ENCODE measurements at places on chromosomes 5 and 9.

GRCh38 chr5:79109527-79110492, 1.8 kb upstream of the BHMT start:
- DNase-seq = no peak

GRCh38 chr9:124929464-124929863, 11.4 kb downstream of the GOLGA1 start:
- DNase-seq = no peak

DNA sequence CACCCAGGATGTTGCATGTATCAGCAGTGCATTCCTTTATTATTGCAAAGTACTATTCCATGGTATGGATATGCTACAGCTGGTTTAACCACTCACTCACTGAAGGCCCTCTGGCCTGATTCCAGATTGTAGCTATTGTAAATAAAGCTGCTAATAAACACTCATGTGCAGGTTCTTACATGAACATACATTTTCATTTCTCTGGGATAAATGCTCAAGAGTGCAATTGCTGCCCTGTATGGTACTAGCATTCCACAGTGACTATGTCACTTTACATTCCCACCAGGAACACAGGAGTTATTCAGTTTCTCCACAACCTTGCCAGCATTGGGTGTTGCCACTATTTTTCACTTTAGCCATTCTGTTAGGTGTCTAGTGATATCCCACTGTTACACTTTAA, 267.6 kb downstream of the SPOCK1 start:
- no peak for DNase-seq

DNA sequence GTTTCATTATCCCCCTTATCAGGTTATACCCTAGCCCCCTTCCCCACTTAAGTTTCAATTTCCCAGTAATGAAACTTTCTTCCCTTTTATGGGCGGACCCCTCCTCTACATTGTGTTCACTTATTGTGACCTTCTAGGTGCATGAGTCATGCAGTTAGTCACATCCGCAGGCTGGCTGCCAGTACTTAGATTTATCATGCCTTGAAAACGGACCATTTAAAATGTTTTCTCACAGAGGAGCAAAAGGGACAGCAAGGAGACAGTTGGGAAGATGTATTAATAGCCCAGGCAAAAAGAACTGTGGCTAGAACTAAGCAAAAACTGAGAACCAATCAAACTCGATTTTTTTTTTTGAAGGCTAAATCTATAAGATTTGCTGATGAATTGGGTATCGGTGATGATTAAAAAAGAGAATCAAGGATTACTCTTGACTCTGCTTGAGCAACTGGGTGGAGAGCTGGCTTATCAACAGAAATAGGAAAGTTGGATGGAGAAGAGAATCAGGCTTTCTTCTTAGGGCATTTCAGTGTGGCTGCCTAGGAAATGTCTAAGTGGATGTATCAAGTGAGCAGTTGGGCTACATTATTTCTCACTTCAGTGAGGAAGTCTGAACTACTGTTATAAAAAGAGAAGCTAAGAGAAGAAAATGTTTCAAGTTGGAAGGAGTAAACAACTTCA, 615.0 kb downstream of the HINT1 start:
- DNase-seq = no peak

DNA sequence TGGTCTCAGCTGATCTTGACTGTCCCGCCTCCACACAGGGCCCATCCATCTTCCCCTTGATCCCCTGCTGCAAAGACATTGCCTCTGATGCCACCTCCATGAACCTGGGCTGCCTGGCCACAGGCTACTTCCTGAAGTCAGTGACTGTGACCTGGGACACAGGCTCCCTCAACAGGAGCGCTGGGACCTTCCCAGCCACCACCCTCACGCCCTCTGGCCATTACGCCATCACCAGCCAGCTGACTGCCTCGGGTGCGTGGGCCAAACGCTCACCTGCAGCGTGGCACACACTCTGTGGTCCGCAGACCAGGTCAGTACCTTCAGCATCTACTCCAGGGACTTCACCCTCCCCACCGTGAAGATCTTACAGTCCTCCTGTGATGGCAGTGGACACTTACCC, 71.9 kb downstream of the INSL6 start:
- no peak for DNase-seq

DNA sequence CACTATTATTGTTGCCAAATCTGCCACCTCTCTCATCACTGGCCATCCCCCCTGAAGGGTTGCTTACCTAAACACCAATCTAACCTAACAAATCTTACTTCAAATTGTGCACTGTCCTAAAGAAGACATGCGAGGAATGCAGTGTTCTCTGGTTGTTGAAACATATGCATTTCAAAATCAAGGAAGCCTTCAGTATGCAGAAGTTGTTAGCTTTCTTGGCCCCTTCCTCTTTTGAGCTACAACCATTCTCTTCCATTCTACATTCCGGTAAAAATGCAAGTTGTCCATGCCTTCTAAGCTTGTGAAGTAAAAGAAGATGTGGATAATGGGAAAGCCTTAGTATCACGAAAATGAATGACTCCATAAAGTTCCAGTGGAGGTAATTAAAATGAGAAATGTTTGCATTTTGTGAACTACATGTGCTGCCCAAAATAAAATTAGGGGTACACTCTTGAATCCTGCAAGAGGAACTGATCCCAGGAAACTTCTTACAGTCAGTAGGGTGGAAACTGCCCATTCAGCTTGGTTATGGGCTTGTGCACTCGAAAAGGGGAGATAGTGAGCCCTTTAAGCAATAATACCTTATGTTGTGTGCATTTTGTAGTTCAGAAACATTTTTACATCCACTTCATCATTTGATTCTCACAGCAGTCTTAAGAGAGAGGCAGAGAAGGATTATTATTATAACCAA, 77.6 kb upstream of the ADRB2 start:
- DNase-seq = no peak

GRCh38 chr9:95623640-95624039, 106.9 kb upstream of the PTCH1 start:
- no peak for DNase-seq

DNA sequence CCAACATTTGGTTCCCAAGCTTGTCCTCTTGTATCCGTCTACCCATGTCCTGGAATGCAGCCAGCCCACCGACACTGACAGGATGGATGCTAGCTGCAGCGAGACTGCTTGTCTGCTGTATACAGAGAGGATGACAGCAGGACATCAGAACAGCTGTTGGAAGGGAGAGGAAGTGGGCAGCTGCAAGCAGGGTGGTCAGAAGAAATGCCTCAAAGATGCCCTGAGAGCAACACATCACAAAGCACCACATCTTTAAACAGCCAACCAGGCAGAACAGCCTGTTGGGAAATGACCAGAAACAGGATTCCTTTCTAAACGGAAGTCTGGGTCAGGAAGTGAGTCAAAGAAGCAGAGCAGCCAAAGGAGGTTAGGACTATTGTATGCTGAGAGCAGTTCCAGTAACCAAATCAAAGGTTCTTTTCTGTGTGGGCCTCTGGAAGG, 219.1 kb downstream of the NDUFS4 start:
- no peak for DNase-seq

GRCh38 chr5:142959683-142960657, 189.8 kb downstream of the ARHGAP26 start:
- no peak for DNase-seq

- no peak for DNase-seq
Observed at GRCh38 chr5:162699361-162699760, 631.8 kb downstream of the GABRG2 start.

DNA sequence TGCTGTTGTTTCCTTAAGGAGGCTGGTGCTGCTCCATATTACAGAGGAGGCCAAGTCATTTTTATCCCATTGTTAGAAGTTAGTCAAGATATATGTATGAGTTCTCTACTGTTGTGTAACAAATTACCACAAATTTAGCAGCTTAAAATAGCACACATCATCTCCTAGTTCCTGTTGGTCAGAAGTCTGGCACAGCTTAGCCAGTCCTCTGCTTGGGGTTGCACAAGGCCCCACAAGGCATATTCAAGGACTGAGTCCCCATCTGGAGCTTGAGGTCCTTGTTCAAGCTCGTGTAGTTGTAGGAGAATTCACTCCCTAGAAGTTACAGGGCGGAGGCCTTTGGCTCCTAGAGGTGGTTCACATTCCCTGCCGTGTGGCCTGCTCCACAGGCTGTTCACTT, 14.7 kb downstream of the MTAP start:
- no peak for DNase-seq

DNA sequence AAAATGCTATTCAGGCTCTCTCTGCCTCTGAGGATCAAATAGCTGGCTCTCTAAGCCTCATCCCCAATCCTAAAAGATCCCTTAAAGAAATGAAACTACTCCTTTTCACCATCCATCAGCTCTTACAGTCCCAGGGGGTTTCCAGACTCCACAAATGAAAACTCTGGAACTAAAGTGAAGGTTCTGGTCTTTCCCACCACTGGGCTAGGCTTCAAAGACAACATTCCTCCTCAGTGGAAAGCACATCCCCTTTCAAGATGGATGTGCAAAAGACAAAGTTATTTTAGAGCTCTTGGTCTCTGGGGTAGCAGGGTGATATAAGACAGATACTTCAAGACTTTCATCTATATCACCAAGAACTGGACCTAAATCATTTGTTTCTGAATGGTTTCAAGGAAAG, 106.9 kb downstream of the DCP2 start:
- DNase-seq = no peak

- DNase-seq = no peak
Observed at GRCh38 chr5:97836816-97837215, 653.8 kb upstream of the RIOK2 start.

- no peak for DNase-seq
Observed at GRCh38 chr9:115922444-115922843, 231.1 kb upstream of the PAPPA start.

DNA sequence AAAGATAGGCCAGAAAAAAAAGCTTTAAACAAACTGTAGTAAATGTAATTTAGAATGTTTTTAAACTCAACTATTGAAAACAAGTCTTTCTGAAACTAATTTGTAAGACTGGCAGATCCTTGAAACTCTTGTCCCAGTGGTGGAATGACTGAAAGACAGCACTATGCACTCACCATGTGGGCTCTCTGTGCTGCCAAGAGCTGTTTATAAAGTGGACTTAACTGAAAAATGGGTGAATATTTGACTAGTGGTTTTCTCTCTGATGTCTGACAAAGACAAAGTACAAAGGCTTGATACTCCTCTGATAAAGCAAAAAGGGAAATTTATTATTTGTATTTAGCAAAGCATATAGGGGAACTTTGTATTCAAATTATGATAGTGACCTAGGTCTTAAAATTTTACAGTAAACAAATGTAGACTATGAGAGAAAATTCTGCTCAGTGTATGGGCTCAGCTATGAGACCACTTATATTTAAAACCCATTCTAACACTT, 635.4 kb downstream of the NR2F1-AS1 start:
- DNase-seq = no peak

DNA sequence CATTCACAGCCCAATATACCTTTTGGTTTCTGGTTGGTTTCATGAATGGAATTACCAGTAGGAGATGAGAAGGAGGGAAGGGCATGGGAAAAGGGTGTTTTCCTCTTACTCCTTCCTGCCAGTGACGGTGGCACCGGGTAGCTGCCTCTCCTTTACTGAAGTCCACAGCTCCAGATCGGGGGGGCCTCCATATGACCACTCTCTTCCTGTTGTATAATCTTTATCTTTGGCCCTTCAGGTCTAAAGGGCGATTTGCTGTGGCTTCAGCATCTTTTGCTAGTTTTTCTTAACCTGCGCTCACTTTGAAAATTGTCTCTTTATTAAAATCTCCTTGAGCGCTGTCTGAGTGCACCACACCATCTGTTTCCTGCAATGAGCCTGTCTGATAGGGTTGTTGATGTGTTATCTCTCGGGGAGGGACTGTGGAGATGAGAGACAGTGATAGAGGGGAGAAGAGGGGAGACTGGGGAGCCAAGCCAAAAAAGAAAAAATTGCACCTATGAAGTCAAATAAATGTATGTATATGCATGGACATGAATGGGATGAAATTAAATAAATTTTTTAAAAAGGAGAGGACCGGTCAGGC, 449.3 kb upstream of the KLF4 start:
- no peak for DNase-seq

DNA sequence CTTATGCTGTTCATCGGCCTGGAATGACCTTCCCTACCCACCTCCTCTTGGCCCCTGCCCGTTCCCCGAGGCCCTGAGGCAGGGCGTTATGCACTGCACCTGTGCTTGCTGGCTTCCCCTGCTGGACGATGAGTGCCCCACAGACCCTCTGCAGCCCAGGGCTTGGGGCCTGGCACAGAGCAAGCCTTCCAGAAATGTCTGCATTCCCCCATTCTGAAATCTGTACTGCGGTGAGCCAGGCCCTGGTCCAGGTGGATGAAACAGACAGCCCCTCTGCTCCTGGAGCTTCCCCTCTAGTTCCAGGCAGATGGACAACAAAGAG, 35.0 kb downstream of the UNC5A start:
- no peak for DNase-seq

GRCh38 chr5:176387384-176387925, 943 bp downstream of the NOP16 start:
- no peak for DNase-seq

GRCh38 chr9:95004411-95005277, 278.1 kb downstream of the AOPEP start:
- DNase-seq = no peak

- DNase-seq = no peak
Observed at GRCh38 chr5:176994460-176995121, 12.0 kb downstream of the UIMC1 start.

GRCh38 chr9:81234924-81235610, 454.3 kb downstream of the TLE1 start:
- no peak for DNase-seq

DNA sequence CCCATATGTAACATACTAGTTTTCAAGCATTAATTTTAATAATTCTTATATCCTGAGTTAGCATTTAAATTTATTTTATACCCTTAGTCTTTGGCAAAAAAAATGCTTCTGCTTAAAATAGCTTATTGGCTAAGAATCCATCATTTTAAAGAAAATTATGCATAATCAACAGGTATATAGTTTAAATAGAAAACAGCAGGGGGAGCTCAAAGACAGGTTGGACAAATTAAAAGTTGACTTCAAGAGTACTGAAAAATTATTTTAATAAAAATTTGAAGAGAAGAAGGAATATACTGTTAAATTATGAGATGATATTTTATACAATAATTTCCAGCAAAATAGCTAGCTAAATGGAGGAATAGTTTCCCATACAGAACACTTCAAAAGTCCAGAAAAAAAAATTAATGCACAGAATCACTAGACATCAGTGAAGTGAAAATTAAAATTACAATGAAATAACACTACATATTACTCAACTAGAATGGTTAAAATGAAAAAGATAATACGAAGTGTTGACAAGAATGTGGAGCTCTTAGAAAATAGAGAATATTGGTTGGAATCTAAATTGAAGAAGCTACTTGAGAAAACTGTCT, 387.1 kb downstream of the PDE4D start:
- no peak for DNase-seq

DNA sequence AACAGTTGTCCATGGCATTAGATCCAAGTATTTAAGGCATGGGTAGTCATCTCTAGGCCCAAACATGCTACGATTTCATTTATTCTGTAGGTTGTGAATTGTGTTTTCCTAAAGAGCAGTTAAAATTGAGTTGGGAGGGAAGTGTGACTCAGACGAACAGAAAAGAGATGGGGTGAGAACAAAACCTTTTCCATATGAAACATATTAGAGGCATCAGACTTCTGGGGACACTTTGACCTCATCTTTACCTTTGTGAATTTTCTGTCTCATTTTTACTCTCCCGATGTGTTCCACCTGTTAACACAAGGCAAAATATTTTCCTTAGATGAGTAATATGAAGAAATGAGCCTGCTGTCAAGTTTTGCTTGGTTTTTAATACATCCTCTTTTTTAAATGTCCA, 181.3 kb downstream of the ESM1 start:
- DNase-seq = no peak

GRCh38 chr9:22169727-22170503, 160.8 kb upstream of the CDKN2B start:
- DNase-seq = no peak

GRCh38 chr9:911005-911404, 65.5 kb upstream of the DMRT3 start:
- DNase-seq = no peak
